Iris pigment epithelial cell (primary cell): ENCODE measurements at places on chromosomes 6 and 20.

DNA sequence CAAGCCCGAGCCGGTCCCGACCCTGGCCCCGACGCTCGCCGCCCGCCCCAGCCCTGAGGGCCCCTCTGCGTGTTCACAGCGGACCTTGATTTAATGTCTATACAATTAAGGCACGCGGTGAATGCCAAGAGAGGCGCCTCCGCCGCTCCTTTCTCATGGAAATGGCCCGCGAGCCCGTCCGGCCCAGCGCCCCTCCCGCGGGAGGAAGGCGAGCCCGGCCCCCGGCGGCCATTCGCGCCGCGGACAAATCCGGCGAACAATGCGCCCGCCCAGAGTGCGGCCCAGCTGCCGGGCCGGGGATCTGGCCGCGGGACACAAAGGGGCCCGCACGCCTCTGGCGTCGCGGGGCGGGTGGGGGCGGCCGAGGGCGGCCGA is 37.5 kb downstream of the YTHDF1 start:
- DNase-seq = no peak

- DNase-seq = peak; percentile 45
These were observed 52.9 kb downstream of the STK4 start for GRCh38 chr20:45019027-45019761.

DNA sequence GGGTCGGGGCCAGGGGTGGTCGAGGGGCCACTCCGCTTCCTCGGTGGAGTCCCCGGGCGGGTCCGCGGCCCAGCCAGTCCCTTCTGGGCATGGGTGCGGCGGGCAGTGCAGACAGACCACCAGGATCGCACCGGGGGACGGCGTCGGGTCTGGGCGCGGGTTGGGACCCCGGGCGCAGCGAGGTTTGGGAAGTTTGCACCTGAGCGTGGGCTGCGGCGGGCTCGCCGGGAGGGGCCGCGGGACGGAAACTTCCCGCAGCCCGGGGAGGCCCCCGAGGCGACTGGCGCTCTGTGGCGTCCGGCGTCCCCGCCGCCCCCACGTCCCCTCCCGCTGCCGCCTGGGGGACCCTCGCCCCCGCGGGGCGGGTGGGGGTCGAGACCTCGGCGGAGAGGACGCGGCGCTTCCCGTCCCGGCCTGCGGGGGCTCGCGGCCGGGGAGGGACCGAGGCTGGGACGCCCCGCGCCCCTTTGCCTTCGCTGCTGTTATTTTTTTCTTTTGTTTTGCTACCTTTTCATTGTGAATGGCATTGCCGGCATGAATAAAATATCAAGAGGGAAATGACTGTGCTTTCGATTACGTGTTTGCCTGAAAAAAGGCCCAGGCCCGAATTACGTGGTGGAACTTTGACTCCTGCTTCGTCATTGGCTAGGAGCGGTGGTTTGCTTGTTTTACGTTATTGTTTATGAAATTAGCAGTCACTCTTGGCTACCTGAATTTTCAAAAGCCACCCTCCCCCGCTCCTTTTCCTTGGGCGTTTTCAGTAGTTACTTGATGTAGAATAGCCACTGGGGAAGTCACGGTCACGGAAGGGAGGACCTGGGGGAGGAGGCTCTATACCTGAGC is 703 bp downstream of the SNX9 start:
- DNase-seq = peak; percentile 81

- peak; percentile 64 for DNase-seq
These were observed 6.9 kb upstream of the OSER1 start for GRCh38 chr20:44217342-44218092.

DNA sequence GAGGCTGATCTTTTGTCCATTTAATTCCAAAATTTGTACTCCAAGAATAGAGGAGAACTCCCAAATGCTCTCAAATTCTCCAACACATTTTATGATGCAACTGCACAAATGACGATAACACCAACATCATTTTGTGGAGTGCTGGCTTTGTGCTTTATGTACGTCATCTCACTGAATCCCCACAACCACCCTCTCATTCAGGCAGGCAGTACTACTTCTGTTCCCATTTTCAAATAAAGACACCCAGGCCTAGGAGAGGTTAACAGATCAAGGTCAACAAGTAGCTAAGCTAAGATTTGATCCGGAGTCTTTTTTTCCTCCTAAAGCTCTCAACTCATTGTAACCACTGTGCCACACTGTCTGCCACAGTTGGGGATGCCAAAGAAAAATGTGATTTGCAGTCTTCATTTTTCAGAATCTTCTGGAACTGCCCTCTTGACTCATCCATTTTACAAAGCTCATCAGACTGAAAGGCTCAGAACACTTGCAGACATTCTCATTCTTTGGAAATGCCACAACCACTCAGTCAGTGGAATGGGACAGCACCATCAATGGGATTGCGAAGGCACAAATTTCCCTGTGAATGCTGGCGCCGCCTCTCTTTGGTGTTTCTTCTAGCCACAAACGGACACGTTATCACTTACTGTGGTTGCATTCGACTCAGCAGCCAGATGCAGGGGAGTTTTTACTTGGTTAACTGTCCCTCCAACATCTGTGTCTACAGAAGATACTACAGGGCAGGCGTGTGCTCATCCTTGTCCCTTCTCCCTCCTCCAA is 184.4 kb downstream of the GJA10 start:
- DNase-seq = no peak

DNA sequence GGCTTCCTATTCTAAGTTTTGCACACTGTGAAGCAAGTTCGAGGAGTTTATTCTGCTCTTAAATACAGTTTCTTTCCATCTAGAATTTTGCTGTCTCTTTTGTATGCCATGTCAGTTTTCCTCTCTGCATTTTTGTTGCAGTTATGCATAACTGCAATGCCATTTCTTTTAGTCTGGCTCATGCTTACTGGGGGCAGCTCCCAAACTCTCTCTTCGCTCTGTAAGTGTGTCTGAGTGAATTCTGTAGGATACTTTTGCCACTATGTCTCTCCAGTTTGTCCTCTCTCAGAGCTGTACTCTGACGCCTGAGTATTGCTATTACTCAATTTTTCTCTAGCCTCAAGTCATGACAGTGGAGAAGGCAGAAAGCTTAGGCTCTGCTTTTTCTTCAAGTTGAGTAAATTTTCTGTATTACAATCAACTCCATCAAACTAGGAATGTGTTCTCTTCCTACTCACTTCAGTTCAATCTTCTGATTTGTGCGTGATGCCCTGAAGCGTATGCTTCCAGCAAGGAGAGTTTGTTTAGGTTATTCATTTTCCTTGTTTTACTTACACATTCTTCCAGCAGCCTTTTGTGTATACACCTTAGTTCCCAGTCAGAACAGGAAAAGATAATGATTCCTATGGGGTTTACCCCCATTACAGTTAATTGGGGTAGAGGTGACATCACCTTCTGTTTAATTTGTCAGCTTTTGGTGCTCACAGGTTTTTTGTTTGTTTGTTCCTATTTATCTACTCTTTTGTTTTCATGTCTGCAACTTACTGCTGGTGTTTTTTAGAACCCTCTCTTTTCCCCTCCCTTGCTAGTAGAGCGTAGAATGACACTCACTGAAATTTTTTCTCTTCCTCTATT is 430.9 kb downstream of the BCKDHB start:
- no peak for DNase-seq

GRCh38 chr20:52342913-52343312 is 151.3 kb upstream of the ZFP64 start:
- no peak for DNase-seq
